ENCODE measurements at places on chromosomes 4 and X.

GRCh38 chr4:159108124-159108523 lies 5.2 kb downstream of the RAPGEF2 start:
- DNase-seq, result no peak

DNA sequence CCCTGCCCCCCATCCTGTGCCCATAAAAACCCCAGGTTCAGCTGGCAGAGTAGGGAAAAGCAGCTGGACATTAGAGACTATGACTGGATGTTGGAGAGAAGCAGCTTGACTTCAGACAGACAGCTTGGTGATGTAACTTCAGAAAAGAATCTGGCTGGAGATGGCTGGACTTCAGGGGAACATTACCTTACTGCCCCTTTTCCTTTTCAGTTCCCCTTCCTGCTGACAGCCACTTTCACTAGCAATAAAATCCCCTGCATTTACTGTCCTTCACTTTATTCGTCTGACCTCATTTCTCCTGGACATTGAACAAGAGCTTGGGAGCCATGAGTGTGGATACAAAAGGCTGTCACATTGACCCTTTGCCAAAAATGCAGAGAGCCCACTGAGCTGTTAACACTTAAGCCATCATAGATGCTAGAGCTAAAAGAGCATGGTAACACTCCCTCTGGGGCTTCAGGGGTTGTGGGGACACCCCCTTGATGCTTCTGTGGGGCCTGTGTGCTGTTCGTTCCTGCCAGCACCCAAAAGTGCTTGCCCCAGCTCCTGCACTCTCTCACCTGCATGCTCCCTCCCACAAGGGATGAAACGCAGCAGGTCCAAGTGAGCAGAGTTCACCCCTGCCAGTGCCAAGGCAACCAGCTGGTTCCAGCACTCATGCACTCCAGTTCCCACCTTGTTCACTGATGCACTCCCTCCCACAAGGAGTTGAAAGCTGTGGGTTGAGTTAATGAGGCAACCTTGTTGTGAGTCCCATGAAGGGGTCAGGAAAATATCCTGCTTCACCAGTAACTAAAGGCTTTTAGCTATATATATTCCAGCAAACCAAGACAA lies 263.8 kb upstream of the NDST3 start:
- DNase-seq, result no peak

DNA sequence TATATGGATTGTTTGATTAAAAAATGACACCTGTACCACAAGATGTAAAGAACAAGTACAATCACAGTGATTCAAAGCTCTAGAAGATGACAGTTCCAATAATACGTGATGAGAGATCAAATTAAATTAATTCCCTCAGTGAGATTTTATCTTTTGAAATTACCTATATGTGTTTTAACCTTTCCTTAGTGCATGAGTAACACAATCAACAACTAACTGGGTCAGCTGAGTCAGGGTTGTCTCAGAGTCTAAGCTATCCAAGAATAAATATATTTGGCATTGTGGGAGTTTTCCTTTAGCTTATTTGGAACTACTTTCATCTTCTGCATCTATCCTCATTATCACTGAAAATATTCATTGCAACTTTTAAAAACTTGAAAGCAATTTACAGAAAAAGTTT lies 162.8 kb downstream of the WDFY3 start:
- no peak for DNase-seq

GRCh38 chr4:94665500-94666404 lies 92.0 kb upstream of the BMPR1B start:
- no peak for DNase-seq

- DNase-seq, result no peak
Observed at GRCh38 chr4:31236020-31236638, 516.0 kb downstream of the PCDH7 start.

All from NCI-H187 treated with DMSO at 0.1 percent for 48 hours (cell line).